Activated effector memory CD4-positive, alpha-beta T cell treated with Interleukin-2 at 50 U/mL for 16 hours (primary cell): ENCODE measurements at places on chromosomes 6 and 20.

- no peak for DNase-seq
Observed at GRCh38 chr6:12635813-12636212, 80.8 kb upstream of the PHACTR1 start.

- DNase-seq, result no peak
Observed at GRCh38 chr6:9112544-9112943, 677.2 kb upstream of the SLC35B3 start.

DNA sequence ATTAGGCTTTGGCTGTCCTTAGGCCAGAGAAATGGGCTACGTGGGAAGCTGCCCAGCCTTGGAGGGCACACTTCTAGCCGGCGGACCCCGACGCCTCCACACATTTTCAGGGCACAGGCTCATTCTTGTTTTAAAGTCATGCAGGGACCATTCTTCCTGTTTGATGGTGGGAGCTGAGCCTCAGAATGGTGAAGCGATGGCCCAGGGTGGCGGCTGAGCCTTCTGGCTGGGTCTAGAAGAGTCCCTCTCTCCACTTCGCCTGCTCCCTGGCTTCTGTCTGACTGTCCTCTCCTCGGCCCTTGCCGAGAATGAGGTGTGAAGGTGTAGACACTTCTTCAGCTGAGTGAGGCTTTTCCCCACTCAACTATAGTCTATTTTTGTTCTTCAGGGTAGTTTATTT lies 114.4 kb downstream of the SULF2 start:
- DNase-seq, result no peak

GRCh38 chr20:23880417-23880816 lies 869 bp upstream of the CST5 start:
- no peak for DNase-seq

- DNase-seq, result no peak
Observed at GRCh38 chr6:86706449-86706848, 230.9 kb upstream of the HTR1E start.

- DNase-seq, result no peak
Observed at GRCh38 chr6:34312259-34312658, 63.5 kb upstream of the SMIM29 start.
